ENCODE measurements at places on chromosomes 11 and 22. TPM values are rescaled to one million over a fixed set of nuclear protein-coding genes. Genes with fewer than 3 reads are reported as not detected.

- DNase-seq, result no peak
Measured at GRCh38 chr11:114027391-114027790, 32.1 kb upstream of the ZBTB16 start.

DNA sequence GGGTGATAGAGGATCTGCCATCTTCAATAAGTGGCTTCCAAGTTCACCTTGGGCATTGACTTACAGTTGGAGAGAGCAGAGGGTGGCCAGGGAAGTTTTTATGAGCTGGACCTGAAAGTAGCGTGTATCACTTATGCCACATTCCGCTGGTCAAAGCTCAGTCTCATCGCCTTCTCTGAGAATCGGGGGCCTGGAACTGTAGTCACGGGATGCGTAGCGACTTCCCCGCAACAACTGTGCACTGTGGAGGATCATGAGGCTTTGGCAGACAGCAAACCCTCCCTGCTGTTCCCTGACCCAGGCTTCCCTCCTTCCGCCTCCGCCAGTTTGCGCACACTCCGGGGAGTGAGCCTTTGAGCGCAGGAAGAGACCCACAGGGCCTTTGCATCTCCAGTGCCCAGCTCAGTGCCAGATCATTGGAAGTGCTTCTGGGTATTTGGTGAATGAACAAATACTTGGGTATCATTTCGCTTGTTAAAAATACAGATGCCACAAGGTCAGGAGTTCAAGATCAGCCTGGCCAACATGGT is 95.5 kb downstream of the CEP164 start:
- no peak for DNase-seq

Gene INS
- total RNA-seq, result not detected

- DNase-seq, result no peak
Measured at GRCh38 chr22:33382436-33382835, 324.3 kb upstream of the SYN3 start.

GRCh38 chr11:94134651-94135512 is 6.2 kb downstream of the PANX1 start:
- no peak for DNase-seq

DNA sequence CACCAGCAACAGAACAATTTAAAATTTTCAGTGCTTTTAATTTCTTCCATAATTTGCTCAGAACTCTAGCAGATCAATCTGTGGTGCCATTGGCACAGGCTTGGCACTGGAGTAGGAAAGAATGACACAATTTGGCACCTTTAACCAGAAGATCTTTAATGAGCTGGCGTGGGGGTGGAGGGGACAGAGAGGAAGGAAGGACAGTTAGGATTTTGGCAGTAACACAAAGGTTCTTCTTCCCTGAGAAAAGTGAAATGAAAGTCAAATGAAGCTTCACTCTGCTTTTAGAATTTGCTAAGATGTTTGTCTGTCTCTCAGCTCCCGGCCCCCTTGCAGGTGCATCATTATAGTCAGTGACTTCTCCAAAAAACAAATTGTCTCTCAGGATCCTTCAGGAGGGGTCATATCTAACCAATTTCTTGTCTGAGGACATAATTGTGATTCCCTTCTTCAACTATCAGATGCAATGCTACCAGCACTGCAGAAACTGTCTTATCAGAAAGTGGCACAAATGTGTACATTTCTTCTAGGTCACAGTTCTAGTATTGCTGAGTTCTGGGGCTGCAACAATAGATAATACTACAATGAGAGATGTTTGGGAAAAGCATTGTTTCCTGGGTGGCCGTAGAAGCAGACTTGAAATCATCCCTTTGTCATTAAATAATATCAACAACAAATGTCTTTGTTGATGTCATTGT is 66.8 kb downstream of the CSTPP1 start:
- DNase-seq, result no peak

- DNase-seq, result no peak
Measured at GRCh38 chr11:27722117-27722952, 22.1 kb upstream of the BDNF start.
